ENCODE measurements at places on chromosomes 1 and 21.

GRCh38 chr1:212225871-212226302 lies 59.3 kb upstream of the PPP2R5A start:
- no peak for DNase-seq

DNA sequence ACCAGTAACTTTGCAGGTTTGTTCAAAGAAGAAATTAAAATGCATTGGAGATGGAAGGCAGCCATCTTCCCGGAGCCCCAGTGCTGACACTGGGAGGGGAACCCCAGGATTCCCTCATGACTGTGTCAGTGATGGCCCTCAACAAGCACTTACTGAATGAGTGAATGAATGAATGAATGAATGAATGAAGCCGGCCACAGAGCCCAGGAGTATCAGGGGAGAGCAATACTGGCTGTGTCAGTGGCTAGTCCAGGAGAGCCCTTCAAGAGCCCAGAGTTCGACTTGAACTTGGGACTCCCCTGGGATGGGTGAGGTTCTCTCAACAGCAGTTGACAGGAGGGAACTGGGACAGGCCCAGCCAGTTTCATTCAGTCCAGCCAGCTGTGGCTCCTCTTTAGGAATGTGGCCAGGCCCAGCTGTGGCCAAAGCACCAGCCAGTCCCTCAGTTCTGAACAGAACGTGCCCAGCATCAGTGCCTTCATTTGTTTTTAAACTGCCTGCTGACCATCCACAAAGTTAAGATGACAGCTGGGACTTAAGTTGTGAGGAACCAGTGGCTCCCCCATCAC lies 9.2 kb upstream of the ERG start:
- no peak for DNase-seq

GRCh38 chr1:115351143-115351542 lies 13.1 kb upstream of the NGF start:
- DNase-seq, result no peak

DNA sequence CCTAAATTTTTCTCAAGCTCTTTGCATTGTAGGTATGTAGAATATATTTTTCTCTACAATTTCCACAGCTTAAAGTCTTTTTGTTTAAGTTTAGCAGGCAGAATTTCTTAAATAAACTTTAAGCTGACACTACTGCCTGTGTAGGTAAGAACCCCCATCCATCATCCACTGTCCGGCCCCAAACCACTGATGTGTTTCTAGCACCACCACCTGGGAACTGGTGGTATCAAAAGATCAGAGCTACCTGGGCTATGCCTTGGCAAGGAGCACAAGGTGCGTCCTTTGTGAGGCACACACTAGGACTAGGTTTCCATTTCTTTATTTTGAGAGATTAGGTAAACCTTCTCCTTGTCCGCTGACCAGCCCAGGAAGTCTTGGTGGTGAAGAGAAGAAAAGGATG lies 10.5 kb upstream of the LELP1 start:
- no peak for DNase-seq

- DNase-seq, result no peak
These were observed 393.3 kb downstream of the PTBP2 start for GRCh38 chr1:97114842-97115241.

DNA sequence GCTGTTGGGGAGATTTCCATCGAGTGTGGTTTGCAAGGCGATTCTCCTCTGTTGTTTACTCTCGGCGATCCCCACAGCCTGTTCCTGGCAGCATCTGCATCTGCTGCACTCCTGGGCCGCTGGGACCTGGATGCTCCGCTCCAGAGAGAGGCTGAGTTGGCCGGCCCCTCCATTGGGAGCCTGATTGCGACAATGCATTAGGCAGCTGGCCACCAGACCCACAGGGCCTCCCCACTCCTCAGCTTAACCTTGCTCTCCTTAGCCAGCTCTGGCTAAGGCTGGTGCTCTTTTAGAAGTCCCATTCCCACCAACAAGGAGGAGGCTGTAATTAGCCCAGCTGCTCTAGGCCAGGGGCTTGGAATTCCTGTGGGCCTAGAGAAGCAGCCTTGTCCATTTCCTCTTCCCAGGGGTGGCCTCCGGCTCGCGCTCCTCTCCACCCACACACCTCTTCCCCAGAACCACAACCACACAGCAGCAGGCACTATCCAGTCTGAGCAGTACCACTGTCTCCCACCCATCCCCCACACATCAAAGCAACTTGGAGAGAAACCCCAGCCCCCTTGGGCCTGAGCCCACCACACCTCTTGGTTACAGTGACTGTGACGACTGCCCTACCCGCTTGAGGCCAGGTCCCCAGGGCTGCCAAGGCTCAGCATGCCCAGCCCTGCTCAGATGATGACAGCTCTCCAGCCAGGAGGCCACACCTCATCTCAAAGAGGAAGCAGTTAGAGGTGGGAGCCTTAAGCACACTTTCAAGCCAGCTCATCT lies 193.8 kb upstream of the EDN2 start:
- DNase-seq, result peak; percentile 32

- DNase-seq, result no peak
These were observed 16.0 kb upstream of the GBP1 start for GRCh38 chr1:89081005-89081404.

DNA sequence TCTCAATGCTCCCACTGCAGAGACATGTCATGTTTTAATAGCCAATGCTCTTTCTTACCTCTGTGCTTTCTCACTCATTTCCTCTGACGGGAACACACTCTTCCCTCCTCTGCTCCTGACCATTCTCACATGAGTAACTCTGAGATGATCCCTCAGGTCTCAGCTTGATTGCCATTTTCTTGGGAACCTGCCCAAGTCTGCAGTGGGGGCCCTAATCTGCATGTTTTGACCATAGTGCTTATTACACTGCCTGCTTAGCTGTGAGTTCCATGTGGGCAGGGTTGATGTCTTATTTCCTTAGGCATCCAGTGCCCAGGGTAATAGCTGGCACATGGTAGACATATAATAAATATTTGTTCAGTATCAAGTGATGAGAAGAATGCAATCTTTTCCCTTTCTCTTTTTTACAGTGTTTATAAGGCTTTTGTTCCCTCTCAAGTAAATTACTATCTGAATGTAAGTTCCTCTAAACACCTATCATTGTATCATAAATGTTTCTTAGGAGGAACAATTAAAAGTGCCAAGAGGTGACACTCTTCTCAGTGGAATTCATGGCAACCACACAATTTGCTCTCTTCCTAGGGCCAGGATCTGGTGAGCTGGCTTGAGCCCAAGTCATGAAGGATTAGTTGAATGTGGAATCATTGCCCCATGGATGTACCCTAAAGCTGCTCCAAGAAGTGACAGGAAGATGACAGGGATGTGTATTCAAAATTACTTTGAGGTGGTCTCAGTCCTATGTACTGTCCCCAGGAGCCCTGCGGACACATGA lies 485.4 kb upstream of the USP24 start:
- no peak for DNase-seq

DNA sequence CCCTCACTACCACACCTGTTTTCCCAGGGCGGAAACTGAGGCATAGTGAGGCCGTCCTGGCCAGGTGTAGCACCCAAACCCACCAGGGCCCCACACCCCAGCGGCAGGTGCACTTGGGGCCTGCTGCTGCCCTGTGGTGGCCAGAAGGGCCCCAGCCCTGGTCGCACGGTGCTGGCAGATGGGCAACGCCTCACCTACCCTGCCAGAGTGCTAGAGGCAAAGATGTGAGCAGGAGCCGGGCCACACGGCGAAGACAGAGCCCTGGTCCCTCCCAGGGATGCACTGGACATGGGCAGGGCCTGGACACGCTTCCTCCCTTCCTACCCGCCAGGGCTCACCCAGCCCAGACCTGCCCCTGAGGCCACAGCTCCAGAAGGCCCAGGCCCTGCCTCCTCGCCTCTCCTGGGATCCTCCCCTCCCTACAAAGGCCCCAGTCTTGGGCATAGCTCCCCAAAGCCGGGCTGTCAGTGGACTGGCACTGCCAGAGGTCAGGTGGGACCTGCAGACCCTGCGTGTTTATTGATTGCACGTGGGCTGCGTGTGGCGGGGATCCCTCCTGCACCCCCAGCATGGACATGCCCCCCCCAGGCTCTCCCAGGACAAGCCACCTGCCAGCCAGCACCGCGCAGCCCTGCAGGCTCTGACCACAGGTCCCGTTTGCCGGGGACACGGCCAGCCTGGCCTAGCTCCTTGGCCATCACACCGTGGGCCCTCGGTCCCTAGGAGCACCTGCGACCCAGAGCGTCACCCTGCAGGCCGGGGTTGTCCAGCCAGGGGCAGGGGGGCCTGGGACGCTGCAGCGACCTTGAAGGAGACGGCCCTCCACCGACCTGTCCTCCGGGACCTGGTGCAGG lies 44.1 kb downstream of the MEGF6 start:
- no peak for DNase-seq

- peak; percentile 50 for DNase-seq
These were observed 504 bp downstream of the DHRS3 start for GRCh38 chr1:12617511-12617900.

DNA sequence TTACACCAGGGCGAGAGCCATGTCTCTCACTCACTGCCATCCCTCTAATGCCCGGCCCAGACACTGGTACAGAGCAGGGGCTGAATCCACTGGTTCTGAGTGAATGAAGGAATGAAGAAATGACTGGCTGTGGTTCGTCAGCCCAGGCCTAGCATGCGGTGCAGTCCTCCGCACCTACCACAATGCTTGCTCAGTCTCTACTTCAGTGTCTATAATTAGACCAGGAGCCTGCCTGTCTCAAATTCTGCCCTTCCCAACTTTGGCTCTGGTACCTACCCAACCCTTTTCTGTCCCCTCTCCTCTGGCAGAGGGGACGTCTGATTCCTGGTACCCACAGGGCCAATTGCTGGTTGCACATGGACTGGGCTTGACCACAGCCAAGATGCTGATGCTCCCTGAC lies 118.2 kb upstream of the GRIK3 start:
- DNase-seq, result no peak

DNA sequence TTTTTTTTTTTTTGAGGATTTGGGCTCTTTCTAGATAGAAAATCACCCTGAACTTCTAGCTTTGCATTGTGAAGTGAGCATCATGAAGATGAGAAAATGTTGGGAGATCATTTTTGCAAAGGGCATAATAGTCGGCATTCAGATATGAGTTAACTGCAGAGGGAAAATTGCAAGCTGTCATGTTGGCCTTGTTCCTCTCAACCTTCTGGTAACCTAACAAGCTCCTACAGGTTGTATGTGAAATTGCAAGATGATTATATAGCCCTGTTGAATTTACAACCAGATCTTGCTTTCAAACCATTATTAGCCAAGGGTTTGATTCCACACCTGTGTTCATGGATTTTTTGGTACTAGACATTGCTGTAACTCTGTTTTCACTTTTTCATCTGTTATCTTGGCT lies 2.2 kb downstream of the ELOA start:
- DNase-seq, result peak; percentile 13

GRCh38 chr1:177779166-177779965 lies 190.5 kb downstream of the SEC16B start:
- no peak for DNase-seq

DNA sequence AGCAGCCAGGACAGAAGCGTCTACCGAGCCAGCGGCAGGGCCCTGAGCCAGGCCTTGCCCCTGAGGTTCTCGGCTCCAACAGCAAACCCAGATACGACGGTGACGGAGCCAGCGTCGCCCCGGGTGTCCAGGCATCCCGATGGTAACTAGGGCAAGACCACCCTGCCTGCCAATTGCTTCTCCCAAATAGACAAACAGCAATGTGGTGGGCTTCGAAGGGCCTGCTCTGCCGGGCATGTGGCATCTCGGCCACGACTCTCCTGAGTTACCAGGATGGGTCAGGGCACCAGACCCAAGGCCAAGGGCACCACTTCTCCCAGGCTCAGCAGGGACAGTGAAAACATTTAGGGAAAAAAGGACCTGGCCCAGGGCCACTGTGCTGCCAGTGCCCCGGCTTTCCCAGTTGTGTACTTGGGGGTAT lies 3.2 kb upstream of the ACTRT2 start:
- no peak for DNase-seq

DNA sequence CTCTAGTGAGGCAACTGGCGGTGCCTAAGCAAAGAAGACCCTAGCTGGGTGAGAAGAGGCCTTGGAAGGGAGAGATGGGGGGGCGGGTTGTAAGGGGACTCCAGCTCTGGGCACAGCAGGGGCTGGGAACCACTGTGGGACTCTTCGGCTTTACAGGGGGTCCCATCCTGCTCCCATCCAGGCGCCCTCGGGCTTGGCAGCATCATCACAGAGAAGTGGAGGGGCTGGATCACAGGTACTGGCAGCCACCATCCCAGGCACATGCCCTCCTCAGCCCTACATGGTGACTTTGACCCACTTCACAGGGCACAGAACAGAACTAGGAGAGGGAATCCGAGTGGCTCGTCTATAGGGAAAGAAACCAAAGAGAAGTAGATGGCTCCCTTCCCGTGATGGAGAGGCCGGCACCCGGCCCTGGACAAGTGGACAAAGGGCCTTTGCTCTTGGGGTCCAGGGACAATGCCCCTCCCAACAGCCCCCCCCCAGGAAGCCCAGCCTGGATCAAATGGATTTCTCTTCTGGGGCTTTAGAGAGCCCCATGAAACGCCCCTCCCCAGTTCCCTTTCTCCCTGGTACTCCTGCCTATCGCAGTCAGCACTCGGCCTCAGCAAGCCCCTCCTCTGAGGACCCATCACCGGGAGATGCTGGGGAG lies 54.0 kb upstream of the ECE1 start:
- DNase-seq, result no peak
